ENCODE measurements at places on chromosomes 7 and 10.

DNA sequence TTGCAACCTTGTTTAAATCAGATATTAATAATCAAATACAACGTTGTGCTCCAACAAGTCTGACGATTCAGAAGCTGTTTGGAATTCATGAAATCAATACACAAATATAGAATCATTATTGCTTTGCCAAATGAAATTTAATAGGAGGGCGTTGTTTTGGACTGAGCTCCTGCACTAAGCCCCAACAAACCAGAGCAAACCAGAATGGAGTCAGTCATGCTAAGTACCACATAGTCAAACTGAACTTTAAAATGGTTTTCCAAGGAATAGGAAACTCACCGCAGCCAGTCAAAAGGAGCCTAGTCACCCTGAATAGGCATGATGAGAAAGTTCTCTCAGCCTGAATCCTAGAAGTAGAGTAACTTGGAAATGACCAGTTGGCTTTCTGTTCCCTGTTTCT is 53.7 kb downstream of the HACD1 start:
- DNase-seq, result no peak

- no peak for DNase-seq
These were observed 132.5 kb downstream of the WDR37 start for GRCh38 chr10:1188558-1189135.

DNA sequence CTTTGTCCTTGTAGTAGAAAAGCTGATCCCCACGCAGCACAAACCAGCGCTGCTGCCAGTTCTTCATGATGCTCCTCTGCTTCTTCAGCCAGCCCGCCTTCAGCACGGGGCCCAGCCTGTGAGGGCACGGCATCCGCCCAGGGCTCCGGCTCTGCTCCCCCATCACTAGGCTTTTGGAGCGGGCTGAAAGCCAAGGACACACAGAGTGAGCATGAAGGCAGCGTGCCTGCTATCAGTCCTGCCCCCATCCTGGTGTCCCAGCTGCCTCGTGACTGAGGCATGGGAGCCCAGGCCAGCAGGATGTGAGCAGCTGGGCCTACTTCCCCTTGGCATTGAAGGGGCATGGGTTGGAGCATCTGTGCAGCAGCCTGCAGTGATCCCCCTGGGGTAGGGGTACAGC is 21.9 kb downstream of the ARHGAP22 start:
- no peak for DNase-seq

DNA sequence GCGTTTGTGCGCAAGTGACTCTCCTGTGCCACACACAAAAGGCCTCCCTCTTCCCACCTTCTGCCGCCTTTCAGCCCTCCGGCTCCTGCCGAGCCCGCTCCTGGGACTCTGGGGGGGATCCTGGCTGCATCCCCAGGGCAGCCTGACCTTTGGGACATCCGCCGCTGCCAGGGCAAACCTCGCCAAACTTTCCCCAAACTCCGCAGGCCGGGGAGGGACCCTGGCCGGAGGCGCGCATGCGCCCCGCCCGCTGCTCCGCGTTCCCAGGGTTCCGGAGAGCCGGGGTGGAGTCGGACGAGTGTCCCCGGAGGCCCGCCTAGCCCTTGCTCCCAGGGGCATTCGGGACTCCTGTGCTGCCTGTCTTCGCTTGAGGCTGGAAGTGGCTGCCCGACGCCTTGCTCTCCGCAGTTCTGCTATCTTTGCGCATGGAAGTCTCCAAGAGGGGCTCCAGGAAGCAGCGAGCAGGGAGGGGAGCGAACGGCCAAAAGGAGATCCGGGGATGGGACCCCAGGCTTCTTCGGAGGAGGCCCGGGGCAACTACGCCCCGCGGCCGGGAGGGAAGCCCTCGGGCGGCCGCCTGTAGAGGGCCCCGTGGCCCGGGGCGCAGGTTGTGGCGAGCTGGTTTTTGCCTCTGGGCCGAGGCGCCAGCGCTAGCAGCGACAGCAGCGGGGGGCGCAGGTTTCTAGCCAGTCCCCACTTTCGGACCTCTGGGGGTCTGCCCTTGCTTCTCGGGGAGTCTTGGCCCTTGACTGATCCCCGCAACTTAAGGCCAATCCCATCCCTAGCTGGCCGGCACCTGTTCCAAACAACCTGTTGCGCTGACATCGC is 7.0 kb downstream of the PTF1A start:
- DNase-seq, result no peak

- DNase-seq, result no peak
These were observed 798.3 kb downstream of the NXPH1 start for GRCh38 chr7:9231630-9232121.
